A549 treated with AZD2906 at 1 μM for 4 hours (cell line): ENCODE measurements at places on chromosomes 4 and X. TPM values are rescaled to one million over a fixed set of nuclear protein-coding genes. Genes with fewer than 3 reads are reported as not detected.

The NLRP2B gene
- not detected in 5 replicates for total RNA-seq

The ERAS gene
- 0.12 to 0.16 TPM in 2 of 5 replicates, not detected in the others for total RNA-seq

The GLOD5 gene
- total RNA-seq = not detected in 5 replicates

The LRP2BP gene
- 0.08 to 0.14 TPM (median 0.10 TPM) in 5 replicates for total RNA-seq

The AKAP14 gene
- total RNA-seq = 0.08 TPM in 1 of 5 replicates, not detected in the others

The ZFP42 gene
- not detected in 5 replicates for total RNA-seq

The MAGEC1 gene
- total RNA-seq = 0.03 to 0.05 TPM (median 0.03 TPM) in 5 replicates

The HSFX1 gene
- 0.28 to 0.37 TPM (median 0.31 TPM) in 5 replicates for total RNA-seq

The GLA gene
- 155 to 181 TPM (median 160 TPM) in 5 replicates for total RNA-seq

The TSR2 gene
- 50.3 to 57.0 TPM (median 54.3 TPM) in 5 replicates for total RNA-seq

The ZNF630 gene
- 0.15 to 0.37 TPM (median 0.21 TPM) in 5 replicates for total RNA-seq

The ANTXR2 gene
- total RNA-seq = 2.2 to 3.7 TPM (median 2.8 TPM) in 5 replicates

The TEX13C gene
- not detected in 5 replicates for total RNA-seq

The CDK16 gene
- total RNA-seq = 87.1 to 112 TPM (median 106 TPM) in 5 replicates

The CLNK gene
- total RNA-seq = not detected in 5 replicates

The CYBB gene
- total RNA-seq = 0.01 to 0.09 TPM (median 0.03 TPM) in 5 replicates

The PCYT1B gene
- total RNA-seq = 0.02 to 0.08 TPM (median 0.02 TPM) in 5 replicates

The RAB40A gene
- 0.06 to 0.15 TPM (median 0.10 TPM) in 5 replicates for total RNA-seq

The CLDN22 gene
- not detected in 5 replicates for total RNA-seq

The CDX4 gene
- not detected in 5 replicates for total RNA-seq

The GUCY1B1 gene
- total RNA-seq = 0.17 to 0.30 TPM (median 0.20 TPM) in 5 replicates
